ENCODE measurements at places on chromosomes 12 and 14.

DNA sequence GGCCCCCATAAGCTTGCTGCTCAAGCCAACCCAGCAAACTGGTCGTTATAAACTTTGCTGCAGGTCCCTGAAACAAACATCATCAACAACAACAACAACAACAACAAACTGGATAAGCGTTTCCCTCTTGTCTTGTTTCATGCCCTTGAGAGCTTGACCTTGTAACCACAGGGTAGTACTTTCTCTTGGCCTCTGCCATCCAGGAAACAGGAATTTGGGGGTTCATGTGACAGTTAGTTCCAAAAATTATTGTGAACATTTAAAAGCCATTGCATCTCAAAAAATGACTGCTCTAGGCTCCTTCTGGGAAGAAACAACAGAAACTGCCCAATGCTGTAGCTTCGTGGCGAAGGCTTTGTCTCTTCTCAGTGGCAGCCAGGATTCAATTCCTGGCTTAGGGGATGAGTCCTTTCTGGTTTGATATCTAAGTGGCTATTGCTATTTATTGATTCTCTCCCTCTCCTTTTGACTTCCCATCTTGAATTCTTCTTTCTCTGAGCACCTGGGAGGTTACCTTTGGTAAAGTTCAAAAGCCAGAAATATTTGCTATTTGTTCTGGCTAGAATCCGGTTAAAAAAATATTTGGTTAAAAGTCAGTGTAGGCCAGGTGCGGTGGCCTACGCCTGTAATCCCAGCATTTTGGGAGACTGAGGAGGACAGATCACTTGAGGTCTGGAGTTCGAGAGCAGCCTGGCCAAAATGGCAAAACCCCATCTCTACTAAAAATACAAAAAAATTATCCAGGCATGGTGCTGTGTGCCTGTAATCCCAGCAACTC is 52.0 kb upstream of the CPM start:
- H3K4me3 ChIP-seq, result no peak overlapping the region
- no peak overlapping the region for H3K27ac ChIP-seq
- DNase-seq, result no peak
- no peaks in the 10 kb centered on the region for H3K4me1 ChIP-seq

- no peaks in the 10 kb centered on the region for H3K4me1 ChIP-seq
- DNase-seq, result no peak
- peaks cover 8% of the 10 kb centered on the region for H3K27me3 ChIP-seq
- no peaks in the 10 kb centered on the region for H3K36me3 ChIP-seq
- H3K27ac ChIP-seq, result no peak overlapping the region
Observed at GRCh38 chr12:70096759-70097410, 146.3 kb upstream of the CNOT2 start.

- peaks cover 28% of the 10 kb centered on the region for H3K4me1 ChIP-seq
- DNase-seq, result no peak
- no peaks in the 10 kb centered on the region for H3K36me3 ChIP-seq
- H3K4me3 ChIP-seq, result no peak overlapping the region
Observed at GRCh38 chr12:8157484-8158198, 826 bp downstream of the ZNF705A start.

GRCh38 chr12:132178801-132179401 is 34.6 kb downstream of the NOC4L start:
- H3K27ac ChIP-seq, result no peak overlapping the region
- H3K4me3 ChIP-seq, result no peak overlapping the region
- no peaks in the 10 kb centered on the region for H3K36me3 ChIP-seq
- peaks cover 43% of the 10 kb centered on the region for H3K27me3 ChIP-seq
- no peak for DNase-seq
- no peaks in the 10 kb centered on the region for H3K4me1 ChIP-seq

- H3K36me3 ChIP-seq, result peaks cover 24% of the 10 kb centered on the region
- H3K4me1 ChIP-seq, result peaks cover 4% of the 10 kb centered on the region
- H3K4me3 ChIP-seq, result no peak overlapping the region
- no peak for DNase-seq
- H3K27ac ChIP-seq, result no peak overlapping the region
Observed at GRCh38 chr14:22910916-22911315, 8.0 kb downstream of the RBM23 start.

DNA sequence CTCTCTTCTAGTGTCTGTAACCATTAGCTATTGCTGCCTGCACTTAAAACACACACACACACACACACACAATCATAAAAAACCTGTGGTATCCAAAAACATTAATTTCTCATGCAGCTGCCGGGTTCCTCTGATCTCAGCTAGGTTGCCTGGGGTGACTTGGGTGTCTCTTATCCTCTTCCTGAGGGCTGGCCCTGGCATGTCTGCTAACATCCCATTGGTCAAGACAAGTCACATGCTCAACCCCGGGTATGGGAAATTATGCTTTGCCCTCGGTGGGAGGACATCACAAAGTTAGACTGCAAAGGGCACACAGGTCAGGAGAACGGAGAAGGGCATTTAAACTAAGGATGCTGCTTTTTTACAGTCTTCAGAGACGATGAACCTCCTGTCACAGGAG is 55.7 kb downstream of the TRPV4 start:
- no peak for DNase-seq
- no peaks in the 10 kb centered on the region for H3K36me3 ChIP-seq
- no peaks in the 10 kb centered on the region for H3K27me3 ChIP-seq
- no peak overlapping the region for H3K27ac ChIP-seq
- no peak overlapping the region for H3K4me3 ChIP-seq

DNA sequence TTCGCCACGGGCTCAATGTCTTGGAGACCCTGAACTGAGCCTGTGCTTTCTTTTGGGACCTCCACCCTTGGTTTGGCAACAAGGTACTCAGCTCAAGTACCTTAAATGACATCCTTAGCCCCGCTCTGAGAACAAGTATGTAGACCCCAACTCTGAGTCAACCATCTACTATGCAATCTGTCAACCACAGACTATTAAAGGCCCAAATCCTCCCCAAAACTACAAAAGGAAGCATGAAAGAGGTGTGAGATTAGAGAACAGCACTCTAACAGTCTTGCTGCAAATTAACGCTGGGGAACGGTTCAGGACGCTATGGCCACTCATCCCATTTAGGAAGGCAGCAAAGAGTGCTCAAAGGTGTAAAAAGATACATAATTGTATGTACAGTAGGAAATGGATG is 52.1 kb downstream of the CCDC88C start:
- no peak overlapping the region for H3K27ac ChIP-seq
- H3K4me1 ChIP-seq, result no peaks in the 10 kb centered on the region
- DNase-seq, result no peak
- H3K36me3 ChIP-seq, result no peaks in the 10 kb centered on the region
- H3K27me3 ChIP-seq, result no peaks in the 10 kb centered on the region

GRCh38 chr12:49583366-49584094 is 15.6 kb upstream of the MCRS1 start:
- no peak for DNase-seq
- peaks cover 48% of the 10 kb centered on the region for H3K4me1 ChIP-seq
- peaks cover 3% of the 10 kb centered on the region for H3K36me3 ChIP-seq
- H3K4me3 ChIP-seq, result no peak overlapping the region
- H3K27ac ChIP-seq, result peak overlapping the region; percentile 67
- no peaks in the 10 kb centered on the region for H3K27me3 ChIP-seq

GRCh38 chr14:33569821-33570687 is 380.8 kb downstream of the EGLN3 start:
- H3K36me3 ChIP-seq, result no peaks in the 10 kb centered on the region
- H3K4me1 ChIP-seq, result peaks cover 57% of the 10 kb centered on the region
- H3K27me3 ChIP-seq, result no peaks in the 10 kb centered on the region
- no peak for DNase-seq

DNA sequence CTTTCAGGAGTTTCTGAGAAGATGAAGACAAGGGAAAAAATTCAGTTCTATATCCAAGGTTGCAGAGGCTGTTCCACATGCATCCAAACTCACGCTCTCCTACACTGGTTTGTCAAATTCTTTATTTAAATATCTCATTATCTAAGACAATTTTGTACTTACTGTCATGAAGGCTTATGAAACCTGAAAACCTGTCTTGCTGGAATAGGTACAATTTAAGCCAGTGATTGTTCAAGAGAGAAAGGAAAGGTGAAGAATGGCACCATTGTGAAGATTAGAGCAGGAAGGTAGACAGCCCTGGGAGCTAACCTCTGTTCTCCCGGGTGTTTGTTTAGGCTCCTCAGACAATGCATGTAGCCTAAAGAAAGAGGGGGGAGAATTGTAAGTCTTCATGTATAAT is 315.1 kb upstream of the PRKD1 start:
- DNase-seq, result no peak
- H3K36me3 ChIP-seq, result no peaks in the 10 kb centered on the region
- H3K27me3 ChIP-seq, result peaks cover 2% of the 10 kb centered on the region
- no peaks in the 10 kb centered on the region for H3K4me1 ChIP-seq
- no peak overlapping the region for H3K4me3 ChIP-seq

- no peak overlapping the region for H3K27ac ChIP-seq
- no peak for DNase-seq
- no peaks in the 10 kb centered on the region for H3K36me3 ChIP-seq
- no peak overlapping the region for H3K4me3 ChIP-seq
- no peaks in the 10 kb centered on the region for H3K4me1 ChIP-seq
Observed at GRCh38 chr12:125243811-125244210, 178.6 kb downstream of the AACS start.

DNA sequence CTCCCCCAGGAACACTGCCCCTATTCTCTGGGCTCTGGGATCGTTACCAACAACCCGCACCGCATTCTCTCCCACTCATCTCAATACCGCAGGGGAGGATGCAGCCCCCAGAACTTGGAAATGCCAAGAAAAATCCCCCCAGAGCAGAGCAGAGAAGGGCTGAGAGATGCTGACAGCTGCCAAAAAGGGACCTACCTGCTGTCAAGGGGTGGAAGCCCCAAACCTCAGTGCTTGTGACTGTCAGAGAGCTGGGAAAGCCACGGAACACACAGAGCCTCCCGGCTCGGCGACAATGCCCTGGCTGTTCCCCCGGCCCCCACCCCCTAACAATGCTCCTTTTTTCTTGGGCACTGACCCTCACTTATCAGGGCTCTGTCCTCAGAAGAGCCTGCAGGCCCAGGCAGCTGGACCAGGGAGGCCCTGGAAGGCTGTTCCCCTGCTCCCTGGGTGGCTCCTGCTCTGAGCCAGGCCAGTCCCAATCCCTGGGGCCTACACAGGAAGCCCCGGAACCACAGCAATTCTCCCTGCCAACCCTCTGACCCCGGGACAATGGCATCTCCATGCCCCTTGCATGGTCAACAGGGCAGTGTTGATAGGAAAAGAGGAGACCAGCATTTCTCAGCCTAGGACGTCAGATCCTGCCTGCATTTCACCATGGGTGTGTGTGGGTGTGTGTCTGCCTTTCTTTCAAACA is 78.9 kb downstream of the ITPK1 start:
- no peak overlapping the region for H3K4me3 ChIP-seq
- peaks cover 84% of the 10 kb centered on the region for H3K4me1 ChIP-seq
- no peak for DNase-seq
- no peaks in the 10 kb centered on the region for H3K27me3 ChIP-seq
- peak overlapping the region; percentile 67 for H3K27ac ChIP-seq
- no peaks in the 10 kb centered on the region for H3K36me3 ChIP-seq

DNA sequence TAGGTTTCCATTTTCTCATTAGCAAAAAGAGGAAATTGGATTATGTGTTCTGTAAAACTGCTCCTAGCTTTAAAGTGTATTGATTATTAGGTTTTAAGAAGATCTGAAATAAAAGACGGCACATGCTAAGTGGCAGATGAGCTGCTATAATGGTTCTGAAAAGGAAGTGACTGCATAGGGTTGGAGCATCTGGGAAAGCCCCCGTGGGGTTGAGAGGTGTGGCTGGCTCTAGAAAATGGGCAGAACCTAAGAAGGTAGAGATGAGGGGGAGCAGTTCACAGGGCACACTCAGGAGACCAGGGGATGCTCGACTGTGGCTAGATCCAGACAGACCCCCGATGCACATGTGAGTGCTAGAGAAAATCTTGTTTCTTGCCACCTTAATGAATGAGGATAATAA is 1.9 kb downstream of the IFNG-AS1 start:
- H3K36me3 ChIP-seq, result no peaks in the 10 kb centered on the region
- H3K4me3 ChIP-seq, result no peak overlapping the region
- DNase-seq, result no peak
- H3K27me3 ChIP-seq, result no peaks in the 10 kb centered on the region
- H3K27ac ChIP-seq, result no peak overlapping the region
- H3K4me1 ChIP-seq, result no peaks in the 10 kb centered on the region

DNA sequence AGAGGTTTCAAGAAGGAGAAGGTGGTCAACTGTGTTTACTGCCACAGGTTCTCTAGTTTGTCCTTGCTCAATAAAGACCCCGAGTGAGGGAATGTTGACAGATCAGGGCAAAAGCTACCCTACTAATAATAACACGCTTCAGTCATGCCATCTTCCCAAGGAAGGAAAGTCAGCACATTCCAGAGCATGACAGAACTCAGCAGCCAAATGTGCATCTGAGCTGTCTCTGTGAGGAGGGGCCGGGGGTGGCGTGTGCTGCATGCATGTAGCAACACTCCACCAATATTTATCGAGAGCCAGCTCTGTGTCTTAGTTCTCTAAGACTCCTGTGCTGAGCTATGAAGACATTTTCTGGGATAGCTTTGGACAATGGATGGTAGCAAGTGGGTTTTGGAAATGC is 260.4 kb downstream of the DPF3 start:
- peaks cover 17% of the 10 kb centered on the region for H3K4me1 ChIP-seq
- no peak overlapping the region for H3K27ac ChIP-seq
- H3K4me3 ChIP-seq, result no peak overlapping the region
- H3K27me3 ChIP-seq, result no peaks in the 10 kb centered on the region
- no peaks in the 10 kb centered on the region for H3K36me3 ChIP-seq
- peak; percentile 32 for DNase-seq

DNA sequence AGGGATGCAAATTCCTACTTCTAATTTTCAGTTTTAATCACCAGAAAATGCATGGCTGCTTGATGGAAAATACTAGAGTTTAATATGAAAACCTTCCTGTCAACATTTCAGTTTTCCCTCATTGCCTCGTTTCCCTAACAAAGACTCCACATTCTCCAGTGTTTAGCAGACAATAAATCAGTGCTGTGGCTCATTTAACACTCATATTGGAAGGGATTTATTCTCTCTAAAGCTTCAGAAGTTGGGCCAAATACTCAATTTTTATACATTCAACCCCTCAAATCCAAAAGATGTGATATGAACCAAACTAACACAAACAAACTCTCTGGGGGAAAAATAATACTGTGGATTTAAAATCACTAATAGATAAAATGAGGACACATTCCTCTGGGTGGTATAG is 482.5 kb downstream of the FLRT2 start:
- peaks cover 6% of the 10 kb centered on the region for H3K4me1 ChIP-seq
- no peak overlapping the region for H3K27ac ChIP-seq
- no peak overlapping the region for H3K4me3 ChIP-seq
- H3K36me3 ChIP-seq, result no peaks in the 10 kb centered on the region
- DNase-seq, result no peak

- no peaks in the 10 kb centered on the region for H3K36me3 ChIP-seq
- H3K4me3 ChIP-seq, result no peak overlapping the region
- no peaks in the 10 kb centered on the region for H3K27me3 ChIP-seq
Observed at GRCh38 chr12:24491968-24492367, 456.9 kb downstream of the BCAT1 start.
